Stimulated activated CD4-positive, alpha-beta T cell treated with anti-CD3 and anti-CD28 coated beads, Interleukin-15, amount 100 ng/mL, for 48 hours (primary cell): ENCODE measurements at places on chromosomes 7 and 10.

DNA sequence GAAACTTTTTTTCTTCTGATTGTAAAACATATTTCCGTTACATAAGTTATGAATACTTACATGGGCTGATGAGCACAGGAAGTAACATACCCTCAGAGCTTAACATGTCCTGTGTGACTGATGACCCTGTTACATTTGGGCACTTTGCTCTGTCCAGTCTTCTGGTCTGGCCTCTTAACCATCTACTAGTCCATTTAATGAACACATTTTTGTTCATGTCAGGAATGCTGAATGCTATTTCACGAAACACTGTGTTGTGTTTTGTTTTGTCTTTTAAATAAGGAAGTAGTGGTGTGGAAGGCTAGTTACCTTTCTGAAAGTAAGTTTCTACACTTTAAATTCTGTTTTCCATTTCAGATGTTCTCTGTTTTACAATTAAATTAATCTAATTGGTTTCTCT is 77.7 kb downstream of the RBM33 start:
- no peak for DNase-seq

DNA sequence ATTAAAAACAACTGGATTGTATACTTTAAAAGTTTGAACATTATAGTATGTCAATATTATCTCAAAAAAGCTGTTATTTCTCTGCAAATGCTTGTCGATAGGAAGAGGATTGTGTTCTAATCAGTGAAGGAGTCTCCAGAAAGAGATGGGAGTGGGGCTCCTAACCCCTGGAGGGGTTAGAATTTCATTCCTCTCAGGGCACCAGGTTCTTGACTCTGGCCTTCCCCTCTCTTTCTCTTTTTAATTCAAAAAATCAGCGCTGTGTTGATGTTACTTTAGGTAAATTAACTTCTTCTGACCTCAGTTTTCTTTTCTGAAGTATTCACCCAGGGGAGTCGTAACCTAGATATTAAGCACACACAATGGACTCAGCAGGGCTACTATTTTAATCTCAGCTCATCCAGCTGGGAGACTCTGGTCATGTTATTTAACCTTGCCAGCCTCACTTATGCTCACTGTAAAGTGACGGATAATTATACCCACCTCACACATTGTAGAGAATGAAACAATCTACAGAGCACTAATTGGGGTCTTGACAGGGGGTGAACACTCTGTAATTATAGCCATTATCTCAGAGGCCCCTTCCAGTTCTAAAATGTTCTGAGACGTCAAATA is 59.4 kb downstream of the GCC1 start:
- DNase-seq, result no peak

DNA sequence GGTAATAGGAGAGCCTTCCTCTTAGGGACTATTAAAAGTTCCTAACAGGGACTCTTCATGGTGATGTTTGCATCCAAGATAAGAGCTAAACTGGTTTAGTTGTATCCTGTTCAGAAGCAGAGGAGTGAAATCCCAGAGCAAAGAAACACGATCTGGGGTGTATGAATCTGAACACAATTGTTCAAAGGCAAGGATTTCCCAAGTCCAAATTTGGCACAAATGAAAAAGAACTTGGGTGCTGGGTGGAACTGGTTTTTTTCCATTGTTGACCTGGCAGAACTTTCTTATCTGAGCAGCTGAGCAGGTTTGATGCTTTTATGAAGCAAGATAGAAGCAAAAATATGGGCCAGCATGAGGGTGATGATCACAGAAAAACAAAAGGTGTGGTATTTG is 6.0 kb downstream of the AGFG2 start:
- DNase-seq, result no peak

- DNase-seq, result no peak
These were observed 781.7 kb upstream of the GHITM start for GRCh38 chr10:83357627-83358026.

DNA sequence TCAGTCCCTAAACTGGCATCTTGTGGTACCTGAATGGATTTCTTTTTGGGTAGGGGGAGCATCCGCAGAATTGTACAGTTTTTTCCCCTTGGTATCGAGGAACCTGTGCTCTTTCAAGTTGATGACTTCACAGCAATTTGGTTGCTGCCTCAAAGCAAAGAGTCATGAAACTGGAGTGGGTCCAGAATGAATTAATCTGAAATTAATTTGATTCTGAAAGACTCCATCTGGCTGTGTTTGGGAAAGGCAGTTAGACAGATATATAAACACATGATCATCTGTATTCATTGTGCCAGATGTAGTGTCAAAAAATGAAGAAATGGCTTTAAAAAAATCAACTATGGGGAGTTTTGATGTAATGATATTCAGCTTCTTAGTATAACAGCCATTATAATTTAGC is 136.1 kb downstream of the CELF2 start:
- DNase-seq, result no peak

GRCh38 chr10:108338146-108338545 is 1173.6 kb upstream of the SORCS1 start:
- no peak for DNase-seq
